ENCODE measurements at places on chromosomes 4 and X.

DNA sequence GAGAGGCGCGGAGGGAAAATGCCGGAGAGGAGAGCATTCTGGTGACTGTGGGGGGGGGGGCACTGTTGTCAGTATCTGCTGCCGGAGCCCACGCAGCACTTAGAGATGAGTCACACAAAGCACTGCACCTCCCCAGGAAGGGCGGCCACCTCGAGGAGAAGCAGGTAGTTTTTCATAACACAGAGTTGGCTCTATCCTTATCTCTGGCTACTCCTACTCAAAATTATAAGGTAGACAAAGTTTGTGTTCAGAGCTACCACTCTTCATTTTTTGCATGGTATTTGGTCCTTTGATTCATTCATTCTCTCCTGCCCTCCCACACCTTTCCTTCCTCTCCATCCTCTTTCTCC lies 76.2 kb upstream of the SCOC start:
- DNase-seq = no peak

- DNase-seq = no peak
These were observed 9.0 kb upstream of the CHIC2 start for GRCh38 chr4:54073271-54073880.

DNA sequence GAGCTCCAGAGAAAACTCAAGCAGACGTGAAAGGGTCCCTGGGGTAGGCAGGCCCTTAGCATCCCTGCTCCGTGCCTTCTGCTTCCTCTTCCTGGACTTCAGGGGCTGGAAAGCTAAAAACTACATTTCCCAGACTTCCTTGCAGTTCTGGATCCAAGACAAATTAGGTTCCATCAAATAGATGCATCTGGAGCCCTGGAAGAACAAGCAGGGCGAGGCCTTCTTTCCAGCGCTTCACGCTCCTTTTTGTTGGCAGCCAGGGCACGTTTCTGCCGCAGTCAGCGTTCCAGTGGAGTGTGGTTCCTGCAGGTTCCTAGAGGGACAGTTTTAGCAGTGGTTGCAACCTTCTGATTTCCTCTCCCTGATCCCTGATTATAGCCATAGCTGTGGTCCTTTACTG lies 53.6 kb upstream of the MSX1 start:
- no peak for DNase-seq

GRCh38 chrX:119648421-119648775 lies 42.2 kb upstream of the NKRF start:
- no peak for DNase-seq

DNA sequence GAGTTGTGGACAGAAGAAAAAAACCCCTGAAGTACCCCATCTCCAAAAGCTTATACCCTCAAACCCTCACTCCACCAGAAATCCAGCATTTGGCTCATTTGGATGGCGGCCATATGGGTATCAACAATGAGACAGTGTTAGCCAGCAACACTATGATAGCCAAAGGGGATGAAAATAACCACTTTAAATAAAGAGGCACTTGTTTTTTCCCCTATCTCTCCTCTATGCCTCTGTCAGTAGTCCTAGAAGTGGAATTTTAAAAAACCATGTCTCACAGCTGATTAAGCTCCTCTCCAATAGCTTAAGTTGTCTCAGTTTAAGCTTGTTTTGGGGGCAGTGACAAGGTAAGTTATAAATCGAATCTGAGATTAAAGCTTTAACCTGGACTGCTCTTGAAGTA lies 124.0 kb downstream of the MOSPD2 start:
- DNase-seq = no peak

- DNase-seq = no peak
These were observed 894.6 kb downstream of the TRIML1 start for GRCh38 chr4:189033801-189034347.

- no peak for DNase-seq
These were observed 1257.3 kb upstream of the DIAPH2 start for GRCh38 chrX:95427389-95427788.

- no peak for DNase-seq
These were observed 37.6 kb downstream of the PGRMC2 start for GRCh38 chr4:128249787-128250668.

- DNase-seq = no peak
These were observed 252.1 kb upstream of the KLHL4 start for GRCh38 chrX:87265518-87265917.

- no peak for DNase-seq
These were observed 4.3 kb downstream of the EPHA5 start for GRCh38 chr4:65665771-65666523.

GRCh38 chr4:80295336-80295735 lies 28.9 kb downstream of the FGF5 start:
- no peak for DNase-seq

DNA sequence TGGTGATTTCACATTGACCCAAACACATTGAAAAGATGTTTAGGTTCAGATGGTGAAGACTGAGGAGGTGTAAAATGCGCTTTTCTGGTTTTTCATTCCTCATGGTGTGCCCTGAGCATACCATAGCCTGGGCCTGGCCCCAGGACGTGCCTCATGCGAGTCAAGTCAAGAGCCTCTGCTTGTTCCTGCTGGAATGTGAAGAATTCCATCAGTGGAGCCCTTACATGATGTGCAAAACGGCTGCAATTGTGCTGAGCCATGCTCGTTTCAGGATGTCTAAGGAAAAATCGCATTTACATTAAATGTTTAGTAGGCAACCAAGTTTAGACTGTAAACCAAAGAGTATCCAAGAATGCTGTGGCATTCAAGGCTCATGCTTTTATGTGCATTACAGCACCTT lies 34.9 kb downstream of the GYG2 start:
- DNase-seq = no peak

- peak; percentile 11 for DNase-seq
These were observed 11.2 kb downstream of the CDKN2AIP start for GRCh38 chr4:183455431-183456195.

- peak; percentile 42 for DNase-seq
These were observed 187.5 kb downstream of the QDPR start for GRCh38 chr4:17324386-17324830.

- no peak for DNase-seq
These were observed 138.6 kb downstream of the HDX start for GRCh38 chrX:84363663-84364062.

GRCh38 chrX:69142788-69143469 lies 22.3 kb downstream of the PJA1 start:
- DNase-seq = no peak

DNA sequence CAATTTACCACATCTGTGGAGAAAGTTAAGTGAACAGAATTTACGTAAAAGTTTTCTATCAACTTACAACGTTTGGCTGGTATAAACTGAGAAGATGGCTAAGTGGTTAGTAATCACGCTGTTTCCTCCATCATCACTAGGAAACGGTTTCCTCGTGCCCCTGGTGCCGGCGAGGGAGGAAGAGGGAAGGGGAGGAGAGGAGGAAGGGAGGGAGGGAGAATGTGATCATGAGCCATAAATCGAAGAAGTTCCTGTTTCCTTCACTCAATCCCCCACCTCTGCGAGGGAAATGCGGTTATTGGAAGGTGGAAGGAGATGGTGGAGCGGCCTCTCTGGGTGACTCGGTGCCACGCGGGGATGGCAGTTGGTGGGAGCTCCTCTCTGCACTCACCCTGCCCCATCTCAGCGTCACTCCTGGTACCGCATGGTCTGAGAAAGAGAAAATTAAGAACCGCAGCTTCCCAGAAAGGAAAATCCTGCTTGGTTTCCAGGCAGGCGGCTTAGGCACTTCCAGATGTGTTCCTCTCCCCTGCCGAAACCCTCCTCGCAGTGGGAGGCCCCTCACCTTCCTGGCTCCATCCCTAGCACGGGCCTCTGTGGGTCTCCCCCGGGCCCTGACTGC lies 216.8 kb downstream of the AFAP1 start:
- DNase-seq = no peak

GRCh38 chr4:83216959-83217683 lies 67.5 kb downstream of the COQ2 start:
- DNase-seq = no peak

DNA sequence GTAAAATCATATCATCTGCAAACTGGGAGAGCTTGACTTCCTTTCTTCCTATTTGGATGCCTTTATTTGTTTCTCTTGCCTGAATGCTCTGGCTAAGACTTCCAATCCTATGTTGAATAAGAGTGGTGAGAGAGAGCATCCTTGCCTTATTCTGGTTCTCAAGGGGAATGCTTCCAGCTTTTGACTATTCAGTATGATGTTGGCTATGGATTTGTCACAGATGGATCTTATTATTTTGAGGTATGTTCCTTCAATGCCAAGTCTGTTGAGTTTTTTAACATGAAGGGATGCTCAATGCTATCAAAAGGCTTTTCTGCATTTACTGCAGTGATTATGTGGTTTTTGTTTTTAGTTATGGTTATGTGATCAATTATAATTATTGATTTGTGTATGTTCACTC lies 2144.6 kb upstream of the TENM3 start:
- DNase-seq = no peak

DNA sequence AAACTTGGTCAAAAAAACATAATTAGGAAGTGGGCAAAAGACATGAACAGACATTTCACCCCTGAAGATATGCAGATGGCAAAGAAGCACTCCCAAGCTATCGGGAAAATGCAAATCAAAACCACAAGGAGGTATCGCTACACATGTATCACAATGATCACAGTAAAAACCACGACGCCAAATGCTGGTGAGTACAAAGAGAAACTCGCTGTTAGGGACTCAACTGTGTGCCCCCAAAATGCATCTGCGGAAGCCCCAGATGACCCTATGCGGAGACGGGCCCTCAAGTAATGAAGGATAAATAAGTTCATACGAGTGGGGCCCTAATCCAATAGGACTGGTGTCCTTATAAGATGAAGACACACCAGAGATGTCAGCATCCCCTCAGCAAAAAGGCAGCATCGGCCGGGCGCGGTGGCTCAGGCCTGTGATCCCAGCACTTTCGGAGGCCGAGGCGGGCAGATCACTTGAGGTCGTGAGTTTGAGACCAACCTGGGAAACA lies 10.2 kb downstream of the GAK start:
- peak; percentile 65 for DNase-seq

DNA sequence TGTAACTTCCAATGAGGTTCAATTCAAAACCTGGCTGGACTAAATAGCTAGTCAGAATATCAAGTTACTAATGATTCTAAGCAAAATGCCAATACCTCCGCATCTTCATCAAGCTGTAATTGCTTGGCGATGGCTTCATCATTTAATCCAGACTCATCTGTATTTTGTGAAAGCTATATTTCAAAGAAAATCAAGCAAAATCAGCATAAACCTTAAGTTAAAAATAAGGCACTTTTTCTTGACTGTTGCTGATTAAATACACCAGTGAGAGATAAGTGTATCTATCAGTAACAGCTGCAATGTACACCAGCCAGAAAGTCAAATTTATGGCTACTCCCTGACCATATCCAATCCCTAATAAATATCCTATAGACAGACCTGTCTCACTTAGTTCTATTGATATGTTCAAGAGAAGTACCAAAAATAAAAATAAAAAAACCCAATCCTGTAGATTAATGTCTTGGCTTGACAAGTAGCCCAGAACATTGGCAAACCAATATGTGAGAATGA lies 39.6 kb downstream of the RFC1 start:
- no peak for DNase-seq

DNA sequence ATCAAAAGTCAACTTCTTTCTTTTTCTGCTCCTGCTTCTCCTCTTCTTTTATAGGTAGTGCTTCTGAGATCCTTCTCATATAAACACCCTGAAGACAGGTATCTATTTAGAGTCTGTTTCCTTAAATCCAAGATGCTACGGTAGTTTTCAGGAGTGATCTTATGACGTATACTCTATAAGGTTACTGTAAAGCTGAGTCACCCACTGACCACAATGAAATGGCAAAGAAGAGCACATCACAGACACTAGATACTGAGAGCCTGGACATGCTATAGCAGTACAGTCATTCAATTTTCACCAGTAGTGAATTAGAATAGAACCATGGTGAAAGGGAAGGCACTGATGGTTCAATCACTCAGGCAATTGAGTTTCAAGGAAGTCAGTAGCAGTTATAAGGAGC lies 412.5 kb downstream of the ADAM29 start:
- DNase-seq = no peak

- DNase-seq = no peak
These were observed 13.9 kb downstream of the TACC3 start for GRCh38 chr4:1735215-1735614.

DNA sequence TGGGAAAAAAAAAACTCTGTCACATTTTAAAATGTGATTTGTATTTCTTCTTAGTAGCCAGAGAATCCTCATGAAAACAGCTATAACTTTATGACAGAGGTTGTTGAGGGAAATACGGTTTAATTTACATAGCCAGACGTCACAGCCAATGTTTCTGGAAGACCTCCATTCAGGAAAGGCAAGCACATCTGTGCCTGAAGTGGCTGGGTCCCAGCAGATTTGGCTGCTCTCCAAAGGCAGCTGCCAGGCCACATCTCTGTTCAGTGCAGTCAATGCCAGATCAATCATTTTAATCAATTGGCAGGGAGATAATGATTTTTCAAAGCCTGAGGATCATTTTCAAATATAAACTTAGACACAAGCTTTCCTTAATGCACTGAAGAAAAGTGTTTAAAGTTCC lies 86.5 kb upstream of the ZIC3 start:
- no peak for DNase-seq

DNA sequence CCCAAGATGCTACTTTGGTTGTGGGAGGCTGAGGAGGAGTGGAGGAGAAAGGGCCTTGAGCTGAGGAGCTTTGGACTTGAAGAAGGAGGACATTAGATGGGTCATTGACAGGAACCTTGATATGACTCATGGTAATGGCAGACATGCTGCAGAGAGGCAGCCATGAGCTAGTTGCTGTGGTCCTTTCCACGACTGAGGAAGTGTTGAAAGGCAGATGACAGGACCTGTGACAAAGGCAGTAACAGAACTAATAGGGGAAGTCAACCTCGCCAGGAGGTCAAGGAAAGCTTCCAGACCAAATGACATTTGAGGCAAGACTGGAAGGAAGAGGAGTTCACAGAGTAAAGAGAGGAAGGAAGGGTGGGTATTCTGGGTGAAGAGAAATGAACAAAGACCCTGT lies 7.6 kb upstream of the XPNPEP2 start:
- no peak for DNase-seq

GRCh38 chrX:15645266-15645665 lies 19.3 kb downstream of the CLTRN start:
- DNase-seq = no peak

- no peak for DNase-seq
These were observed 70.7 kb downstream of the RTL5 start for GRCh38 chrX:72060921-72061490.

DNA sequence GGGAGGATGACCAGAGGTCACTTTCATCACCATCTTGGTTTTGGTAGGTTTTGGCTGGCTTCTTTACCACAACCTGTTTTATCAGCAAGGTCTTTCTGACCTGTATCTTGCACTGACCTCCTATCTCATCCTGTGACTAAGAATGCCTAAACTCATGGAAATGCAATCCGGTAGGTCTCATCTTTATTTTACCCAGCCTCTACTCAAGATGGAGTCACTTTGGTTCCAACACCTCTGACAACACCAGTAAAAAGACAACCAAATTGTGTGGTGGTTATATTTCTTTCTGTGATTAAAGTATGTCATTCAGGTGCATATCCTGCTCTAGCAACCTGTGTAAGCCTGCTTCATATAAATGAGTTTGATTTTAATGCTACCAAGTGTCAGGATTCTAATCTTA lies 636.7 kb downstream of the PCDH7 start:
- no peak for DNase-seq

- DNase-seq = no peak
These were observed 81.6 kb upstream of the INPP4B start for GRCh38 chr4:142927721-142928120.

All from activated CD4-positive, alpha-beta T cell treated with anti-CD3 and anti-CD28 coated beads, Interleukin-10, Interleukin-2, amounts not matched to agents 100 ng/mL and 50 ng/mL, durations not matched to agents 16 hours and 8 hours (primary cell).